ENCODE measurements at places on chromosomes 2 and 18. TPM values are rescaled to one million over a fixed set of nuclear protein-coding genes. Genes with fewer than 3 reads are reported as not detected.
A peak's percentile ranks its signal among the peaks of the same experiment; 100 is the strongest.

Gene PLEK
- not detected for total RNA-seq

GRCh38 chr2:163775304-163775703, 39.5 kb upstream of the FIGN start:
- no peak for DNase-seq

DNA sequence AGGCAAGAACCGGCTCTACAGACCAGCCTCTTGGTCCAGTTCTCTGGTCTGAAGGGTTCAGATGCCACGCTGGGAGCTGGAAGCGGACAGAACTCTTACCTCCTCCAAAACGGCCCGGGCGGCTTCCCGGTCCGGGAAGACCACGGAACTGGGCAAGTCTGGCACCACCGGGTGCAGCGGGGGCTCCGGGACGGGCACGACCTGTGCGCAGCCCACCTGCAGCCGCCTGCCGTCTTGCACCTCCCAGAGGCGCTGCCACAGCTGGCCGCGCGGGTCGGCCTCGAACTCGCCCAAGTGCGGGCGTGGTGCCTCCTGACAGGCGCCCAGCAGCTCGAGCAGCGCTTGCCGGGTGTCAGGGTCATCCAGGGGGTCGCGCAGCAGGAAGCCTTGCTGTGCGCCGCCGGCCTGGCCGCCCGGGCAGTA, 773 bp downstream of the CMPK2 start:
- peak; percentile 73 for DNase-seq

DNA sequence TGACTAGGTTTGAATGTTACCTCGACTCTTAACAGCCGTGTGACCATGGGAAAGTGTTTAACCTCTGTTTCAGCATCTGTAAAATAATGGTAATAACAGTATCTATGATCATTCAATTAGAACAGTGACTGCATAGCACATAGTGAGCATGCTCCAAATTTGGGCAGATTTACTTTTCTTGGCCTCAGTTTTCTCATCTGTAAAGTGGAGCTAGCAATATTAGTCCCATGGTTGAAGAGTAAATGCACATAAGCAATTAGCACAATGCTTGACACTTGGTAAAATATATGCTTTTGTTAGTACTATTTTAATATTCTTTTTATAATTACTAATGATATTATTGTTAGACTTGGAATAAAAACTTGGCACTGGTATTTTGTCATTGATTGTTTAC, 66.4 kb upstream of the TANC1 start:
- DNase-seq: no peak

GRCh38 chr2:197033222-197033621, 106.7 kb upstream of the PGAP1 start:
- DNase-seq: no peak

Gene RNPEPL1
- total RNA-seq: 46.5 TPM

DNA sequence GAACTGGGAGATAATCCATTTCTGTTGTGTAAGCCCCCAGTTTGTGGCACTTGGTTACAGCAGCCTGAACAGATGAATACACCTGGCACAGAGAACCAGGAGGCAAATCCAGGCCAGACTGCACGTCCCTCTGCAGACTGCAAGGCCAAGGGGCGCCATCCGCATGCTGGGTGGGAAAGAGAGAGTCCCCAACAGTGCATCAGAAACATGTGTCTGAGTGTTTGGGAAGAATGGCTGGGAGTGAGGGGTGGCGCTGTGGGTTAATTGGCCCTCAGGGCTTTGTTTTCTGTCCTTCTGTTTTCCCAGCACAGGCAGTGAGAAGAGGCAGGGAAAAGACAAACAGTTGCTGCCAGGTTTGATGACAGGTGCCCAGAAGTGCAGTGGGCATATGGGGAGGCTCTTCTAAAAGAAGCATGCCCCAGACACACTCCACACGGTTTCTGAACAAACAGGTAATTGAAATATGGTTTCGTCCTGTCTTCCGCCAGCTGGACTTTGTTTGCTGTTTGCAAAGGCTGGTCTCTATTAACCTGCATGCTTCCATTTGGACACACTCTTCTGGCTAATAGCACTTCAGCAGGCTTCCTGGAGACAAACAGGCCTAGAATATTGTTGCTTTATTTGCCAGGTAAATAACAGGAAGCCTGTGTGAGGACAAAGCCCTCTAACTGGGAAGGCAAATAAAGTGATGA, 43.4 kb upstream of the SEC11C start:
- peak; percentile 90 for DNase-seq

Gene PGAP1
- total RNA-seq: 46.5 TPM
